ENCODE measurements at places on chromosomes 2 and 18.

- no peak for DNase-seq
Measured at GRCh38 chr18:4847056-4847455, 350.0 kb downstream of the AKAIN1 start.

DNA sequence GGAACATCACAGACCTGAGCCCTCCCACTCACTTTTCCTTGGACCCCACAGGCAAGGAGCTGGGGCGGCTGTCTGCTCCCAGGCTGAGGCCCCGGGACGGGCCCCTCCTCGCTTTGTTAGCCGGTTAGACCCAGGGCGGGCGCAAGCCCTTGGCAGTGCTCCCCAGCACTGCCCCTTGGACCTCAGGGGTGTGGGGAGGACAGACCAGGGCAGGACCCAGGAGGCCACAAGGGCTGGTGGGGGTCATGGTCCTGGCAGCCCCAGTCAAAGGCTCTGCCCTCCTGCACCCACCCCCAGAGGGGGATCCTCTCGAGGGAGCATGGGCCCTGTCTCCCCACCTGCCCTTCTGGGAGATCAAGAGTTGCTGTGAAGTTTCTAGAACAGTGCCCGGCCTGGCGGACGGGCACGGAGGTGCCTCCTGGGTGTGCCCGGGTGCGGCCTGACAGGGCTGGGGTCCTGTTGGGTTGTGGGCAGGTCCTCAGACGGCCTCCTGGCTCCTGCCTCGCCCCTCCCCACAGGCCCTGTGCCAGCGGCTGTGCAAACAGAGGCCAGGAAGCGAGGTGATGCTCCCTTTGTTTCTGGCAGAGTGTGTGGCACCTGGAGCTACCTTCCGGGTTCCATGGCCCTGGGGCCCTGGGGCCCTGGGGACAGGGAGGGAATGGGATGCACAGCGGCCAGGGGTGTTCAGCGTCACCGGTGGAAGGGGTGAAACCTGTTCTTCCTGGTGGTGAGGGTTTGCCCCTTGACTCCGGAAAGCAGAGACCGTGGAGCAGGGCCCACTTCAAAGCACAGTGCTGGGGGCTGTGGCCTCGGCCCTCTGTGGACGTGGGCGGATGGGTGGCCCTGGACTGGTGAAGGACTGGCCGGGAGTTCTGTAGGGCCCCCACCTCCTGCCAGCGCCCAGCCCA lies 2.9 kb upstream of the GAL3ST2 start:
- DNase-seq, result no peak

GRCh38 chr2:12202313-12203075 lies 456.1 kb downstream of the LPIN1 start:
- DNase-seq, result peak; percentile 58

GRCh38 chr2:154280543-154280942 lies 408.8 kb downstream of the GALNT13 start:
- no peak for DNase-seq

GRCh38 chr2:56806924-56807323 lies 623.1 kb downstream of the CCDC85A start:
- DNase-seq, result no peak

GRCh38 chr2:210009126-210009525 lies 6.7 kb downstream of the RPE start:
- no peak for DNase-seq

DNA sequence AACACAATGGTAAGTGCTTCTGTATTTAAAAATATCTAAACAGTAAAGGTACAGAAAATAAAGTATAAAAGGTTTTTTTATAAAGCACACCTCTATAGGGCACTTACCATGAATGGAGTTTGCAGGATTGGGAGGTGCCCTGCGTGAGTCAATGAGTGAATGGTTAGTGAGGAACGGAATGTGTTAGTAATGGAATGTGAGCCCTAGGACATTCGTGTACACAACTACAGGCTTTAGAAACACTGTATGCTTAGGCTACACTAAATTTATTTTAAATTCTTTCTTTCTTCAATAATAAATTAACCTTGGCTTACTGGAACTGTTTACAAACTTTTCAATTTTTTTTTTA lies 337.9 kb upstream of the SLC39A10 start:
- peak; percentile 70 for DNase-seq

DNA sequence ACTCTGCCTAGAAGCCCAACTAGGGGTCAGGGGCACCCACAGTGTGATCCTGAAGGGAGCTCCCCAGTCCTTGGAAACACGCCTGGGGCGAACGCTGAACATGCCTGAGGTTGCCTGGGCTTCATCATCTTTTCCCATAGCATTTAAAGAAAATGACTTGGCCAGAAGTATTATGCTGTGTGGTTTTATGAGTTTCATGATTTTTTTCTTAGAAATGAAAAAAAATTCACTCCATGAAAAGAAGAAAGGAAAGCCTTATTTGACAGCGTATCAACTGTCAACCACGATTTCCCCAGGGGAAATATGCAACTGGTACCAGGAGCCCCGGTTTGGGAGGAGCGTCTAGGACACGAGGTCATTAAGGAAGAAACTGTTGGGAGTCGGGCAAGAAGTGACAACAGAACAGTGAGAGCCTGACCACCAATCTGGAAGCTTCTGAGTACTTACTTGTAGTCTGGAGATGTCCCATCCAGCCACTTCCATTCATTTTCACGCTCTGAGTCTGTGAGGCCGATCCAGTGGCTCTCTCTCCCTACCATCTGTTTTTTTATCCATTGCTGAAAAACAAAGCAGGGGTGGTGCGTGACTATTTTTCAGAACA lies 63.5 kb upstream of the THOC1 start:
- no peak for DNase-seq

GRCh38 chr2:241150660-241151530 lies 628 bp downstream of the PPP1R7 start:
- DNase-seq, result peak; percentile 53

DNA sequence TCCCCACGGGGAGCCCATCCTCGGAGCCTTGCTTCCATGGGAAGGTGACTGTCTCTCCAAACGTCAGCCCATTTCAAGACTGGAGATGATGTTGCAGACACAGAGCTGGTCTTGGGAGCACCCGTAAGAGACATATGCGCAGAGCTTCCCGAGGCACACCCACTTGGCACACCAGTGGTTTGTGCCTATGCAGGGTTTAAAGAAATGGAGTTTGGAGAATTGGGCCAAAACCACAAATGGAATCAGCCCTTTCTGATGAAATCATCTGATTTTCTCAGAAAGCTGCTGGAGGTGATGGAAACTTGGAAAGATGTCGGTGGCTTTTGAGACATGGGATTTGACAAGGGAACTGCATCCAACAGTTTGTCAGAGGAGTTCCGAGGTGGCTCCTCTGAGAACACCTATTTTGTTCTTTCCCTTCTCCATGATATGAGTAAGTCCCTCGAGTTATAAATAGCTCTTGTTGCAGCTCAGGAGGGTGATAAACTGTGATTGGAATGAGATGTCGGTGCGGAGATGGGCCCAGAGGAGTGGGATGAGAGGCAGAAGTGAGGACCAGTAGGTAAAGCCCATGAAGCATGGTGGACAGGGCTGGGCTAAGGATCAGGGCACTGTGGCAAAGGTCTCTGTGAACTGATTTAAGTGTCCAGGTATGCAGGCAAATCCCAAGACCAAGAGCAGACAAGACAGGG lies 225.7 kb downstream of the ACKR3 start:
- DNase-seq, result no peak

DNA sequence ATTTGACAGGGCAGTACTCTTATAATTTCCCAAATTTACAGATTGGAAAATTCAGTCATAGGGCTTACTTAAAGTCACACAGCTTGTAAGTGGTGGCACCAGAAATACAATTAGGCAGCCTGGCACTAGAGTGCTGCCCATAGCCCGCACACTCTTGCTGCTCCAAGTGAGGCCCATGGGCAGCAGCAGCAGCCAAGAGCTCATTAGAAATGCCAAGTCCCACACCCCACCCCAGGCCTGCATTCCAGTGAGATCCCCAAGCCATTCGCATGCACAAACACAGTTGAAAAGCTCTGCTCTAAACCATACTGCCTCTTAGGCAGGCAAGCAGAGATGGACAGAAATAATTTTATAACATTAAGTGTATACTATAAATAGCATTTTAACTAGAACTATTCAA lies 379.3 kb upstream of the PKDCC start:
- no peak for DNase-seq

GRCh38 chr2:186422226-186422625 lies 63.8 kb upstream of the ZC3H15 start:
- DNase-seq, result peak; percentile 99

DNA sequence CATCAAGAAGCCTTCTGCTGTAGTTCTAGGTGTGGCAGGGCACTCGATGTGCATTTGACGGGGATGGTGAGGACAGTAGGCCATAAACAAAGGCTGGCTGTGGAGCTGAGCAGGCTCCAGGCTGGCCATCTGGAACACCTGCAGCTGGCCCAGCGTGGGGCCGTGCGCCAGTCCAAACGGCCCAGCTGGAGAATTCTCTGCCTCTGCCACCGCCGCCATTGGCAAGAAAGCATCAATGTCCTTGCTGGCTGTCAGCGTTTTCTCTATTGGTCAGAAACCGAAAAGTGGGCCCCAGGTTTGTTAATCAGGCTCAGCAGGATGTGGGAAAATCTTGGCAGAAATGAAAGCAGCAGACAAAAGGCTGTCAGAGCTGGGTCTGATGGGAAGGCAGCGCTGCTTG lies 24.0 kb upstream of the CTIF start:
- DNase-seq, result no peak

DNA sequence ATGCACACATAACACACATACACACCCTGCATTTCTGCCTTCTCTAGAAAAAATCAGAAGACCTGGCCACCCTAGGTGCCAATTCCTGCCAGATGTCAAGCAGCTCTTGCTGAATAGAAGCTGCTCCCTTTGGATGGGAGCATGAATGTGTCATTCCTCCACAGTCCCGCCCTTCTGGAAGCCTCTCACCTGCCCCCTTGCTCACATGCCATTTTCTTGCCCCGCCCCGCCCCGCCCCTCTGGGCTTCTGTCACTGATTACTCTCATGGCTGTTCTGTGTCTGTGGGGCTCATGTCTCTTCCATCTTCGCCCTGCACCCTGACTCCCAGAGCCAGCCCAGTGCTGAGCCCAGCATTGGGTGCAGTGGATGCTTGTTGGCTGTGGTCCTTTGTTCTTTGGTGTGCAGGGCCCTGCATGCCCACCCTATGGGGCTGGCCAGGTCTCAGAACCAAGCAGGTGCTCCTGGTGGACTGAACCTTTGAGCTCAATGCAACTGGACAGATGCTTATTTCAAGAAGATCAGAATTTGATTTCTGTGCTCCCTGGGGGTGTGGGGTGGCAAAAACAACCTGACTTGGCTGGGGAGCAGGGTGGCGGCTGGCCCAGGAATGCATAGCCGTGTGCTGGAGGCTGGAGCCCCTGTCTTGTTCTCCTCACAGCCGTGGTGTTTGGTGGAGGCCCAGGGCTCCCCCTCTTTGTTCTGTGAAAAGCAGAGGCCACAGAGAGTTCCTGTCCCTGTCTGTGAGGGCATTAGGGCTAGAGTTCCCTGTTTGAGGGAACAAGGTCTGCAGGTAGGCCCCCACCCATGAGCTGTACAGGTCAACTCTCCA lies 140.6 kb upstream of the GLI2 start:
- peak; percentile 13 for DNase-seq

DNA sequence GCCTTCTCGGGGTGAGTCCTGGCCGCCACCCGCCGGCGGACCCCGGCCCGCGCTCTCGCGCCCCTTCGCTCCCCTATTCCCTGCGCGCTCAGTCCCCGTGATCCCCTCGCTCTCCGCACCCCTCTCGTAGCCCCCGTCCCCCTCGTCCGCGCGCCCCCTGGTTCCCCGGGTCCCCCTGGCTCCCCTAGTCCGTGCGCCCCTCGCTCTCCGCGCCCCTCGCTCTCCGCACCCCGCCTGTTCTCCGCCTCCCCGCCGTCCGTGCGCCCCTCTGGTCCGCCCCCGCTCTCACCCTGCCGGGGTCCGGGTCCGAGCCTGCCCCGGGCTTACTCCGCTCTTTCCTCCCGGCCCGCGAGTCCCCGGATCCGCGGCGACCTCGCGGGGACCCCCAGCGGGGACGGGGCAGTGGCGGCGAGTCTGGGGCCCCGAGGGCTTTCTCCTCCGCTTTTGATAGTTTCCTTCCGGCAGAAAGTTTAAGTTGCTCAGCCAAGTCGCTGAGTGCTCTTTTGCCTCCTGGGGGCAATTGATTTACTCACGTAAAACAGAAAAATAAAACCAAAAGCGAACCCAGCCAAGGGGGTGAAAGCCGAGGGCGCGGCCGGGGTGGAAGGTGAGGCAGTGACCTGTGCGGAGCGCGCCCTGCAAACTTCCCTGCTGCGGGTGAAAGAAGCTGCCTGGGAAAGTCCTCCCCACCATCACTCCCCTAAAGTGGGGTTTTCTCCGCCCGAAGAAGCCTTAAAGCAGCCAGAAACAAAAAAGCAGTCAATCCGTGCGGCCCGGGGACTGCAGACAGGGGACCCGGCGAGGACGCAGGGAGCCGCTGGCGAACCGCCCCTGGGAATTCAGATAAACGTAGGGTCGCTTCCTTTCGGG lies 568 bp downstream of the RAB31 start:
- no peak for DNase-seq

DNA sequence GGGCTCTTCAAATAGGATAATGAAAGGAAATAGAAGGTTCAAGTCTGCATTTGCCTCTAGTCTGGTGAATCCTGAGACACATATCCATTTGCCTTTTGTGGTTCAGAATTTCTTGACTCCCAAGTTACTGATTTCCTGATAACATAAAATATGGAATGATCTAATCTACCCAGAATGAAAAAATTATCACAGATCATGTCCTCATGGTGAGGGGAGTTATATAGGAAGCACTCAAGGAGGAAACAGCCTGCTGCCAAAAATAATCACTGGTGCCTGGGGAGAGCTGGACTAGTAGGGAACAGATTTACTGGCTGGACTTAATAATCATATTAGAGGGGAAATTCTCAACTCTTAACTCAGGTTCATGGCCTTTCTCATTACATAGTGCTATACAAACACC lies 95.5 kb upstream of the STK17B start:
- DNase-seq, result no peak

GRCh38 chr18:49609256-49610021 lies 47.6 kb downstream of the LIPG start:
- peak; percentile 63 for DNase-seq

GRCh38 chr2:195411219-195411687 lies 245.8 kb upstream of the SLC39A10 start:
- peak; percentile 77 for DNase-seq

- DNase-seq, result no peak
Measured at GRCh38 chr2:236086971-236087465, 81.2 kb downstream of the GBX2 start.

GRCh38 chr2:23238011-23238657 lies 146.8 kb upstream of the KLHL29 start:
- DNase-seq, result no peak

DNA sequence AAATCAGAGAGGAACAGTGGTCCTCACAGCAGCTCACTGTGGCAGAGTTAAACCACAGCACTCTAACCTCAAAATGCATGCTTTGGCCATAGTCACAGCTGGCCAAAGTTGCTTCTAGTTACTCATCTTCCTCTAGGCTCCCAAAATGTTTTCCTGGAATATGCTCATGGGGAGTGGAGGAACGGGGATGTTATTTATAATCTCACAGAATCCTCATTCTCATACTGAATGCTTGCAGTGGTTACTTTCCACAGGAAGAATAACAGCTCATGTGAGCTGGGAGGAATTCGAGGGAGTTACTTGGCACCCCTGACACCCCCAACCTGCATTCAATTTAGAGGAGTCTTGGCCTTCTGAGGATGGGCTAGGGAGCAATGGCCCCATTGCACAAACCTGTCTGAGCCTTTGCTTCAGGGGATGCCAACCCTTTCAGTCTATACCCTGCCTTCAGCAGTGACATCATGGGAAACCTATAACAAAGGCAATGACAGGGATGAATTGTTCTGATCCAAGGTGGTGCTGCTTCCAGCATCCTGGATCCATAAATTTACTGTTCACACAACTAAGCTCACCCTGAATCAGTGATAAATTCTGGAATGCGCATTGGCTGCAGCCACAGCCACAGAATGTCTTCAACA lies 22.4 kb upstream of the CCBE1 start:
- peak; percentile 94 for DNase-seq

GRCh38 chr2:216463148-216463547 lies 35.5 kb upstream of the RPL37A start:
- DNase-seq, result no peak

GRCh38 chr2:70029814-70030409 lies 57.4 kb upstream of the PCBP1 start:
- peak; percentile 82 for DNase-seq
